NCI-H1436 treated with DMSO at 0.1 percent for 48 hours (cell line): ENCODE measurements at places on chromosomes 3 and 15.

DNA sequence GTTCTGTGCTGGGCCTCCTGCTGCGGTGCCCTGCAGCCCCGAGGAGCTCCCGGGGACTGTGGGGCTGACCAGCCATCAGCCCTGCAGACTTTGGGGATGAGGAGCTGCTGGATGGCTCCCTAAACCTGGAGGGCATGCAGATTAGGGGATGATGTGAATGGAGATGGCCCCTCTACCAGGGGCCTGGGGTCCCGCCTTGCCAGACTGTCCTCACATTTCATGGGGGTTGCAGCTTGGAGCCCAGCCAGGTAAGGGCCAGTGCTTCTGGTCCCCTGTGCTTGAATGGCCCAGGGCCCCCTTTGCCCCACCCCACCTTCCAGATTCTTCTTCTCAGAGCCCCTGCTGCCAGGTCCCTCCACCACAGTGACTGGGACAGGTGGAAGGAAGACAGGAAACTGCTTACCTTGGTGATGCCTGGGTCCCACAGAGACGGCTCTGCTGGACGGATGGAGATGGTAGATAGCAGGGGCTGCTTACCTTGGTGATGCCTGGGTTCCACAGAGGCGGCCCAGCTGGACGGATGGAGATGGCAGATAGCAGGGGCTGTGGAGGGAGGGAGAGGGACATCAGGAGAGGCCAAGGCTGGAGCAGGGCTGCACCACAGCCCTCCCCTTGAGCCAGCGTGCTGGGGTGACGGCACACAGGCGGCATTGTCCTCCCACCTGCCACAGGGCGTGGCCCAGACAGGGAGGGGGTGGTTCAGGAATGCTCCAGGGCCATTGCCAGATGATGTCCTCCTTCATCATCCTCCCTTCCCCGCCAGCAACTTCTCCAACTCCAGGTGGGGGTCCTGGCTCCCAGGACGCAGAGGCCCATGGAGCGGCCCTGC lies at the start of gene SPTBN5:
TSS of gene SPTBN5 (minus strand) at position 632 of the 829 bp plus-strand sequence. CDS start at position 76, 556 bp downstream.
- no peak for DNase-seq

DNA sequence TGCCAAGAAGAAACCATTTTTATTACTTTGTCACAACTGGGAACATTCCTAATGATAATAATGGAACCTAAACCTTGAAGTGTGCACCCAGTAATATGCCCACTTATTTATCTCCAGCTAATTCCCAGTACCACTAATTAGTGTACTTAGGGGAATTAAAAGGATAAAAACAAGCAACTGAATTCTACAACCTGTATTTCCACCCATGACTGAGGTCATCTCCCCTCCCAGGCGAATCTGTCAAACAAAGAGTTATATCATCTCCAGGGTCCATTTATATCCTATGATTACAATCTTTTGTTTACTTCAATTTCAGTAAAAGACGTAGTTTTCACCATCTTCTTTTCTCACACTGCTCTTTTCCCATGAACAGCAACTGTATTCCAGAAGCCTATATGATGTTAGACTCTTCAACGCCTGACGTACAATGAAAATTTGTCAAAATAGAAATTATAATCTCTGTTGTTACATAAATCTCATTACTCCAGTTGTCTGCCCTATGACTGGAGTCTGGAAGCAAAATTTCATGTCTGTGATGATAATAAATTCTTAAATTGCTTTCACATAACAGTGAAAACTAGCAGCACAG lies 177.6 kb downstream of the GOLIM4 start:
- DNase-seq: no peak

GRCh38 chr15:28960979-28961378 lies 75.2 kb downstream of the APBA2 start:
- no peak for DNase-seq

GRCh38 chr3:172980849-172981248 lies 160.2 kb downstream of the SPATA16 start:
- DNase-seq: no peak

DNA sequence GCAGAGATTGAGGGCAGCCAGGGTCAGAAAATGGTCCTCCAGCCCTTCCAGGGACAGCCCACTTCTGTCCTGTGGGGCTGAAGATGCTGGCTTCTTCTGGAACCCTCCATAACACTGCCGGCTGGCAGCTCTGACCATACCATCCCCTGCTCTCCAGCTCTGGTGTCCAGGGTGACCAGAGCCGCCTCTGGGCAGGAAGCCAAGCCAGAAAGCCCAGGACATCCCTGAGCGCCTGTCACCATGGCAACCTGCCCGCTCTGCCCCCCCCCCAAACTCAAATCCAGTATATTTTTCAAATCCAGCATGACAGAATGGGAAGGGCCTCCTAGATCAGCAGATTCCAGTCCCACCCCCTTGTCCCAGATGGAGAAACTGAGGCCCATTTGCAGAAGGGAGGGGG lies 420 bp upstream of the TMIE start:
- no peak for DNase-seq

- DNase-seq: no peak
These were observed 62.7 kb downstream of the EXOG start for GRCh38 chr3:38558864-38559263.

- no peak for DNase-seq
These were observed 104.2 kb downstream of the AGBL1 start for GRCh38 chr15:86183596-86184491.

DNA sequence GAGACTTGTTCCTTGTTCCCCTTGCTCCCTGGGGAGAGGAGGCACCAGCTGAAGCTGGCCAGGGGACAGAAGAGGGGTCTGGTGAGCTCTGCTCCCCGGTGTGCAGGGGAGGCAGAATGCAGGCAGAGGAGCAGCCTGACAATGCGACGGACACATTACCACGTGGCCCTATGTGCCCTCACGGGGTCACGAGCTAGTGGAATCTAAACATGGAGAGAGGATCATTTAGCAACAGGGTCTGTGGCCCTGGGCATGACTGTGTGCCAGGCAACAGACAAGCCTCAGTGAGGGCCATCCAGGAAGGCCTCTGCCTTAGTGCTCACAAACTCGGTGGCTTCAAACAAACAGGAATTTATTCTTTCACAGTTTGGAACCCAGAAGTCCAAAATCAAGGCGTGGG lies 8.5 kb upstream of the MUC4 start:
- DNase-seq: no peak

DNA sequence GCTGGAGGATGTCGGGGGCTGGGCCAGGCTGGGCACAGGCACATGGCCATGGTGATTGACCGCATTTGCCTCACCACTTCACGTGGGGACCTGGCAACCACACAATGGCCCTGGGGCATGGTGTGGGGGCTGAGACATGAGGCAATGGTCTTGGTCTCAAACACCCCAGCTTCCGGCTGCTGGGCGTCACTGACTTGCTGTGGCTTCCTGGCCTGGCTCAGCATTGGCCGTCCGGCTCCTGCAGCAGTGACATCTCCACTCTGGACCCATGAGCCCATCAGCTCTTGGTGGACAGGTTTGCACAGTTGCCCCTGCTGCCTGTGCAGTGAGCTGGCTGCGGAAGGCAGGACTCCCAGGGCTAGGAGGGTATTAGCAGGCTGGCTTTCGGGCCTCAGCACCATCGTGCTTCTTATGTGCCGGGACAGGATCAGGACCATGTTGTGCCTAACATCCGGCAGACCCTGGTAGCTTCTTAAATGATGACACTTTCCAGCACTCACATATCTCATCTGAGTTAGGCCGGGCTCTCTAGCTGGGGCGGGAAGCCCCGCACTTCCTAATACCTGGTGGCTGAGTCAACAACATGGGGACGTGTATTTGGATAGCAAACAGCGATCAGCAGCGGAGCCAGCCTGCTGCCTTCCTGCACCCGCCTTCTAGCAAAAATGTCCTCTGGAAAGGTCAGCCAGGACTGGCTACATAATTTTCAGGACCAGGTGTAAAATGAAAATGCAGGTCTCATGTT lies 34.1 kb downstream of the ZNF710 start:
- no peak for DNase-seq

GRCh38 chr15:51253366-51253765 lies 85.0 kb downstream of the CYP19A1 start:
- no peak for DNase-seq
